ENCODE measurements at places on chromosomes 7 and 10.
A peak's percentile ranks its signal among the peaks of the same experiment; 100 is the strongest.

GRCh38 chr7:2165610-2166594 lies 66.8 kb downstream of the MAD1L1 start:
- DNase-seq = no peak

GRCh38 chr10:15169555-15170401 lies 1.3 kb upstream of the NMT2 start:
- DNase-seq = peak; percentile 75

DNA sequence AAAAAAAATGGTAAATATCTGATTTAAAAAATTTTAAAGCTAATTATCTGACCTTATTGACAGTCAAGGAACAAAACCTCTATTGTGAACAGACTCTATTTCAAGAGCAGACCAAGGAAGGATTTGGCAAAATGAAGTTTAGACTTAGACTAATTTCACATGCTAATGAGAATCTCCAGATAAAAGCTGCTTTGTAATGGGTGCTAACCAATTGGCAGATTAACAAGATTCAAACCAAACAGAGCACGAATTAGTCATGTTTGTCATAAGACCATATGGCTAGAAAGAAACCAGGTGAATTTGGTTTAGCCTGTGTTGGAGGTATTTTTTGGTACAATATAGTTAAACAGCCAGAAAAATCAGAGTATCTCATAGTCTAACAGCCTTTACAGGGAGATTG lies 429.1 kb upstream of the NFE2L3 start:
- no peak for DNase-seq

DNA sequence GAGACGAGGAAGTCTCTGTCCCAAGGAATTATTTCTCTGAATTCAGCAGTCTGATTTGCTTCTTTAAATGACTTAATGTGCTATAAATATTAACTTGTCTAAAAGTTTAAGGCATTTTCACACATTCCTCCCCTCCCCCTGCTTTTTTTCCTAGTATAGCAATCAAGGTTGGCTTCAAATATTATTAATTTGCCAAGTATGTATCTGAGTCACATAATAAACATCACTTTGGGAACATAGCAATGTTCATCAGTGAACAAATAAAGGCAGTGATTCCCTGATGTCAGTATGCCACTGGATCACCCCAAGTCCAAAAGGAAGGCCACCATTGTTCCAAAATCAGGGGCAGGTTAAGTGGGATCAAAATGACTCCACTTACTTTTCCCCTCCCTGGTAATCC lies 40.5 kb downstream of the PDE6C start:
- no peak for DNase-seq

DNA sequence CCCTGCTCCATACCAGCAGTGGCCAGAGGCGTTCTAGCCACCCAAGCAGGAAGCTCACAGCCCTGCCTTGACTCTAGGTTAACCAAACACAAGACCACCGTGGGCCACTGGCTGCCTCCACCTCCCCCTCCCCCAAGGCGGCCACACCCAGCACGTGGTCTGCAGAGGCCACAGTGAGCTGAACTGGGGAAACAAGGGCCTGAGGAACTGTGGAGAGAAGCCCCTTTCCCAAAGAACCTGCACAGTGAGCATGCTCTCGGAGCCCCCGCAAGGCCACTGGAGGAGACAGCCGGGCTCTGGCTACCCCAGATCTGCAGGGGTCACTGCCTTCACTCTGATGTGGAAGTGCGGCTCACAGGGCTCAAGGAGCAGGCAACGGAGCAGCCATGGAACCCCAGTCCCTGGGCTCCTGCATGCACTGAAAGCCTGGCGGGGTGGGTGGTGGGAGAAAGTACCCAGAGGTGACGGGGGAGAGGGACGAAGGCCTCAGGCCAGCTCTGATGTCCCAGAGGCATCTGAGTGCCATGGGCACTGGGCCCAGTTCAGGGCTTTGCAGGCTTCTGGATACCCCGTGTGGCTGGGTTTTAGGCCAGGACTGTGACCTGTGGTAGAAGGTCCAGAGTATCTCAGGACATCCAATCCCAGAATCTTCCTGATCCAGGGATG lies 189.2 kb downstream of the EBF3 start:
- DNase-seq = no peak

GRCh38 chr10:33235251-33235884 lies 99.1 kb downstream of the NRP1 start:
- no peak for DNase-seq

GRCh38 chr7:137977173-137977572 lies 24.7 kb downstream of the CREB3L2 start:
- DNase-seq = no peak

DNA sequence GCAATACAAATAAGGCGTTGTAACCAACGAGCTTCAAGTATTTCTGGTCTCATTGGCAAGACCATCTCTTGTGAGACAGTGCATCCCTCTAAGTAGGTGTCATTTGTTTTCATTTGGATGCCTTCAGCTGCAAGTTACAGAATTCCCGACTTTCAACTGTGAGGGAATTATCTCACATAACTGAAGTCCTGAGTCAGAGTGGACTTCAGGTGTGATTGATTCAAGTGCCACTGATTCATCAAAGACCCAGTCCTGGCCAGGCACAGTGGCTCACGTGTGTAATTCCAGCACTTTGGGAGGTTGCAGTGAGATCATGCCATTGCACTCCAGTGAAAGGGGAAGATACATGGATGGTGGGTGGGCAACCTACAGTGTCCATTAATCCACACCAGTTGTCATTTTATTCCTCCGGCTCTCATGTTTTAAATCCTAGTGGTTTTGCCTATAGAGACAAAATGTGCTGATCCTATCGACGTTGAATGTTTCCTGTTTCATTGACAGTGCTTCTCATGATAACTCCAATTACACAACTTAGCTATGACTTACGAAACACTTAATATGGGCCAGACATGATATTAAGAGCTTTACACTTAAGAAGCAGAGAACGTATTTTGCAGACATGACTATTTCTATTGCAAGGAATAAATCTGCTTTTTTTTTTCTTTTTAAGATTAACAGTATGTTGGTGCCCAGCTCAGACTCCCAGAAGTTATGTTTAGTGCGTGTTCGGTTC lies 268.0 kb downstream of the FRMD4A start:
- DNase-seq = no peak

- no peak for DNase-seq
Measured at GRCh38 chr10:114545071-114545470, 113.0 kb downstream of the ABLIM1 start.

DNA sequence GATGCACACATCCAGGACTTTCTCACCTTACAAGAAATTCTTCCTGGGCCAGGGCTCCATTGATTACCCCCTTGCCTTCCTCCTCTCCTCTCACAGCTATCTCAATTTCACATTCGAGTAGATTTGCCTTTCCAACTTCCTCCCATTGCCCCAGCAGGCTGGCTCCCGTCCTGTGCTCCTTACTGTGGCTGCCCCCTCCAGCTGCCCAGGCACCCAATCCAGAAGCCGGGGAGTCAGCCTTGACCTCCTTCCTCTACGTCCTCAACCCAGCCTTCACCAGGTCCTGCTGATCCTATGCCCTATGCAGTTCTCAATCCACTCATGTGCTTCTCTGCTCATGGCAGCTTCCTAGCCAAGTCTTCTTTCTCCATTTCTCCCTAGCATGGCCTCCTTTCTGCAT lies 85.7 kb upstream of the GPR26 start:
- no peak for DNase-seq

DNA sequence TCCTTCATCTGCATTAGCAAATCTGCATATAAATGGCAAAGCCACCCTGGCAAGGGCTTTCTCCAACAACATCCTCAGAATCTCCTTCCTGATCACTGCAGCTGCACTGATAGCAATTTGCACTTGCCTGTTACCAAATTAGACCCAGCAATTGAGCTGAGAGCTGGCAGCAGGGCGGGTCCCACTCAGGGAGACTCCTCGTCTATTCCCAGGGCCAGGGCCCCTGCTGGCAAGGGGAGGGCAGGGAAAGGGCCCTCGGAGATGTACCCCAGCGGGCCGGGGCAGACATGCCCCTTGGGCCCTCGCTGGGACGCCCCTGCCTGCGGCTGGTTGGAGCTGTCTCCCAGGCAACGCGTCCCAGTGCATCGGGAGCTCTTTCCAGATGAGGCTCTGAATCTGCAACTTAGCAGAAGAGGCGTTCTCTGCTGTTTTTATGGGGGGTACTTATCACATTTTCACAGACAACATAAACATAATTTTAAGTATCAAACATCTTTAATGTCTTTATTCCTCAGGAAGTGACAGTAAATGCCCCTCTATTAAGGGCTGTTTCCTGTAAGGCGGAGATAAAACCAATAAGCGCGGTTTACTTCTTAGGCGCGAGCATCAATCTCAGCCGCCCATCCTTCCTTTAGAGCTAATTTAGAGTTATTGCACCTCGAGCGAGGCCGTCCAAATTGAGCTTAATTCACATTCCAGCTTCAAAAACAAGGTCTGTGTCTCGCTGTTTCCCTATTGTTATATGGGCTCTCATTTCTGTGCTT lies 249.0 kb upstream of the PPP2R2D start:
- no peak for DNase-seq

DNA sequence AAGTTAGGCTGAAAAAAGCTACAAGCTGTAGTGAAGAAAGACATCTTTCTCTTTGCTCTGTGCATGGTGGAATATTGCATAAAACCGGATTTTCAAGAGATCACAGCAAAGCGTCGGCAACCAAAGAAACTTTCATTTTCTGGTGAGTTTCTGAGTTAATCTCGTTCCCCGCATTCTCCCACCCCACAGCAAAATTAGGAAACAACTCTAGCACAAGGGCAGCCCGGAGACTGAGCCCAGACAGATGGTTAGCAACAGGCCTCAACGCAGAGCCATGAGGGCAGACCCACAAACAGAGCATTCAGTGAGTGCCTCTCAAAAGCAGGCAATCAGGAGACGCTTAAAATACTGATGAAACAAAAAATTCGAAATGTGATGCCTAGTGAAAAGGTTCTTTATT lies 396.1 kb upstream of the KLF6 start:
- no peak for DNase-seq

Data from activated CD4-positive, alpha-beta T cell treated with anti-CD3 and anti-CD28 coated beads, Interleukin-10, Interleukin-2, amounts not matched to agents 100 ng/mL and 50 ng/mL, durations not matched to agents 16 hours and 8 hours (primary cell).